ENCODE measurements at places on chromosomes 3 and 15.

- no peak for DNase-seq
Observed at GRCh38 chr15:77646104-77646694, 13.5 kb upstream of the LINGO1 start.

GRCh38 chr3:194579091-194579606, 54.1 kb downstream of the TMEM44 start:
- no peak for DNase-seq

DNA sequence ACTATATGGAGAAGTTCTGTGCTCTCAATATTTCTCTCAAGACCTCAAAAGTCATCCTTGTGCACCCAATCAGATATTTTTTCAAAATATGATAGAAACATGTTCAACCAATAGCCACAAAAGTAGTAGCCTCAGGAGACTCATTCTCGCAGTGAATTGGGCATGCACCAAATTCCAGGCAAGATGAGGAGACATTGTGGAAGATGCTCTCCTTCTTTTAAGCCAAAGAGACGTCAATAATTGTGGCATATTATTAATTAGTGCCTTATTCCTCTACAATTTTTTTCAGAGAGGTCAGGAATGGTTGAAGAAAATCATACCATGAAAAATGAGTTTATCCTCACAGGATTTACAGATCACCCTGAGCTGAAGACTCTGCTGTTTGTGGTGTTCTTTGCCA, at the start of gene OR5K2:
OR5K2 (plus strand) TSS at position 301 of the 400 bp plus-strand sequence; CDS start at position 301, 0 bp downstream.
- DNase-seq = no peak

- no peak for DNase-seq
Observed at GRCh38 chr3:133472242-133472641, 72.4 kb downstream of the BFSP2 start.

- no peak for DNase-seq
Observed at GRCh38 chr15:39427705-39428104, 153.2 kb upstream of the THBS1 start.

- DNase-seq = no peak
Observed at GRCh38 chr3:44862226-44862637, 520 bp downstream of the TMEM42 start.

DNA sequence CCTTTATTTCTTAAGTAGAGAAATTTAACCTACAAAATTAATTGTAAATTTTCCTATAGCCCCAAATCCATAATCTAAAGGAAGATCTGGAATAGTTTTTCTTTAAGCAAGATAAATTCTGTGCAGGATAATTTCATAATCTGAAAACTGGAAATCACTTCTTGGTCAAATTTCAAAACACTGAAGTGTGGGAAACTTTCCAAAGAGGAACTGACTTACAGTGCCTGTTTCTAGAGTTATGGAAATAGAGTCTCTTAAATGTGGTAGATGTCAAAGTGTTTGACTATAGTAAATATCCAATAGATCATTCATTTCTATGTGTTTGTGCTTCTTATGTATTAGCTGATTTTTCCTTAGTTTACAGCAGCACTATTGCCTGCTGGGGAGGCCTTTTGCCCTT, 1.6 kb upstream of the P2RY13 start:
- DNase-seq = no peak

DNA sequence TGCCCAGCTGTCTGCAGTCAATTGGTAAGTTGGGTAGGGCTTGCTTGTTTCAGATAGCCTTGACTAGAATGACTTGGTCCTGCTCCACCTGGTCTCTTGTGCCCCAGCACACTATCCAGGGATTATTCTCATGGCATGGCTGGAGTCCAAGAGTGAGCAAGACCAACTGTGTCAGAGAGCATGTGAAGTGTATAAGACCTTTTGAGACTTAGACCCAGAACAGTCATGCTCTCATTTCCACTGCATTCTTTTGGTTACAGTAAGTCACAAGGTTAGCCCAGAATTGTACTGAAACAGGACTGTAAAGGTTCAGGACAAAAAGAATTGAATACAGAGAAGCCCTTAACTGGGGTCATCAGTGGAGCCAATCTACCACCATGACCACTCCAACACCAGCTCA, 650.8 kb upstream of the ADAMTS9 start:
- no peak for DNase-seq

DNA sequence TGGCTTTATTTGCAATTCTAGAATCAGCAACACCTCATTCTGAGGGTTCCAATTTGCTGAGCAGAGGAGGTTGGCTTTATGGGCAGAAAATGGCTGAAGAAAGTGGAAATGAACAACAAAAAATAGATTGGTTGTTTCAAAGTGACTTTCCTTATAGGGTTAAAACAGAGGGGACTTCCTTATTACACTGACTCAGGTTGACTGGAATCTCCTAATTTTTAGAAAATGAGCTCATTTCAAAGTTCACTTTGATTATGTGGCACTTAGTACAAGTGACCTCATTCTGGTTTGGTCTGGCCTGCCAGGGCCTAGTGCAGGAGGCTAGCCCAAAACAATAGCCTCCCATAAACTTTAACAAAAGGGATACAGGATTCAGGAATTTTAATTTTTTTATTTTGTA, 41.4 kb downstream of the NFKBIZ start:
- no peak for DNase-seq

DNA sequence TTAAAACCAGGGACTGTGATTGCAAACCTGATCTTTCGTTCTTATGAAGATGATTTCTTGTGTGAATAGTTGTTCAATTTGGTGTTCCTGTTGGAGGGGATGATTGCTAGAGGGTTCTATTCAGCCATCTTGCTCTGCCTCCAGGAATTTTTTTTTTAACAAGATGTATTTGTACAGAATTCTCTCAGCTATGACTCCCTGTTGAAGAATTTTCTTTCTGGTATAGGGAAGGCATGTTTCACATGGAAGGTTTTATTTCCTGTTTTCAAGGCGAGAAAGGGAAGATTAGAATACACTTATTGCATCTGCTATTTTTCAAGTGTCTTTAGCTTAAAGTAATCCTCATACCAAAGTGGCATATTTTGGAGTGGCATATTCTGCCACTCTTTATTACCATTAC, 5.6 kb upstream of the LRRC34 start:
- no peak for DNase-seq

- DNase-seq = no peak
Observed at GRCh38 chr3:32959371-32959770, 7.9 kb downstream of the CCR4 start.

- DNase-seq = no peak
Observed at GRCh38 chr3:89685731-89686130, 578.3 kb downstream of the EPHA3 start.

- no peak for DNase-seq
Observed at GRCh38 chr3:109548192-109548938, 211.0 kb upstream of the DPPA4 start.

DNA sequence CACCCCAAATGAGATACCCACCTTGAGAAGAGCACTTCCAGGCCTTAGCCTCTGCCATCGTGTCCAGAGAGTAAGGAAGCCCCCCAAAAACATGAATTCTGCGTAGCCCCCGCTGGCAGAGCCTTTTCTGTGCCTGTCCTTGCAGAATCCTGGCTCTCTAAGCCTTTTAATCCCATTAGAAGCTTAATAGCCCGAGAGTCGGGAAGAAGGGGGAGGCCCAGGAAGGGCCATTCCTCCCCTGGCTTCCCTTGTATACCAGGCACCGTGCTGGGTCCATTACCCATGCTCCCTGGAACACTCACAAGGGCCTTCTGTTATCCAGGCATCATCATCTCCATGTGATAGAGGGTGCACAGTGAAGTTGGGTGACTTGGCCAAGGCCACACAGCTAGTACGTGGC, 7.1 kb downstream of the SPTBN5 start:
- DNase-seq = no peak

DNA sequence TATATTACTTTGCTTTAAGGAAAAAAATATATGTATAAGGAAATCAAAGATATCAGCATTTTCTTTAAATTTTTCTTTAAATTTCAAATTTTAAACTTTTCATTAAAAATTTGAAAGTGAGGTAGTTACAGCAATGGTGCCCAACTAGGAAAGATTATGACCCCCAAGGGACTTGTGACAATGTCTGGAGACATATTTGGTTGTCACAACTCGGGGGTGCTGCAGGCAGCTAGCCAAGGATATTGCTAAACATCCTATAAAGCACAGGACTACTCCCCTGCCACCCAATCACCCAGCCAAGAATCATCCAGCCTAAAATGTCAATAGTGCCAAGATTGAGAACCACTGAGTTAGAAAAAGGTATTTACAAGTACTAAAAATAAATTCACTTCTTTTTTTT, 57.3 kb downstream of the SLC4A7 start:
- no peak for DNase-seq

- no peak for DNase-seq
Observed at GRCh38 chr3:97815149-97815917, 6.5 kb upstream of the CRYBG3 start.

DNA sequence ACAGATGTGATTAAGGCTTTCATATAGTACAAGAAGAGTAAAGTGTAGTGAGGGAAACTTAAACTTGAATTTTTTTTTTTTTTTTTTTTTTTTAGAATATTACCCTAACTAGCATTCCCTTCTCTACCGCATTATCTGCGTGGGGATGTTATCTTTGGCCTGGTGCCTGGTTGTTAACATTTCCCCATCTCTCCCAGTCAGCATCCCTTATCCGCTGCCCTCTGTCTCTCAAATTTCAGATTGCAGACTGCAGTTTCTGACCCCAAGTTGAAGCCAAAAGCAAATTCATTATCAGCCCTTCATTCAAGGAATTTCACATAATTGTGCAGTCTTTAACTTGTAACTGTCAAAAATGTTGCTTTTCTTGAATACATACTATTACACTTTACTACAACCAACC, 353.0 kb downstream of the PLOD2 start:
- DNase-seq = no peak

DNA sequence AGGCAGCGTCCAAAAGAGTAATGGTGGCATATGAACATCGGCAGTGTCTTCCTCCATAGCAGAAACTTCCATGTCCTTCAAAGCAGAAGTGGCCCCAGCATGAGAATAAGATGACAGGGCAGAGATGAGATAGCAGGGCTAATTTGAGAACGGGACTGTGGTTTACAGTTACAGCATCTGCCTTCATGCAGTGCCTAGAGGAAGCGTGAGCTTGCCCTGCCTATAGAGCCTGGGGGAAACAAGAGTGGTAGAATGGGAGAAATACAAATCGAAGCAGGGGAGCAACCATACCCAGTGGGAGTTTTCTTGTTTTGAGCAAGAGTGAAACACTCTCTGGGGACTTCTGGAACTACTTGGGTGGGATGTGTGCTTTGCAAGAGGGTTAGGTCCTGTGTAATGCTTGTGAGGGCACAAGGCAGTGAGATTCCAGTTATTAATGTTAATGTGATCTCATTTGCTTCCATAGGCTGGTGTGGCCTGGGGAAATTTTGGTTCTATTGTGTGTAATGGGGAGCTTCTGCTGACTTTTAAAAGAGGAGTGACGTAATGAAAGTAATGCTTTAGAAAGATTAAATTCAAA, 616.9 kb downstream of the ZIC1 start:
- DNase-seq = no peak

DNA sequence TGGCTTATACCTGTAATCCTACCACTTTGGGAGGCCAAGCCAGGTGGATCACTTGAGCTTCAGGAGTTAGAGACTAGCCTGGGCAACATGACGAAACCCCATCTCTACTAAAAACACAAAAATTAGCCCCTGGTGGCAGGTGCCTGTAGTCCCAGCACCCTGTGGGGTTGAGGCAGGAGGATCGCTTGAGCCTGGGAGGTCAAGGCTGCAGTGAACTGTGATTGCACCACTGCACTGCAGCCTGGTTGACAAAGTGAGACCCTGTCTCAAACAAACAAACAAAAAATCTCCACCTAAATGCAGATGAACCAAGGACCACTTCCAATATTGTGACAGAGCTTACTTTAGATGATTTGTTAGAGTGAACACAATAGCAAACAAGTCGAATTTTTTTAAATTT, 53.7 kb downstream of the TP53BP1 start:
- no peak for DNase-seq

DNA sequence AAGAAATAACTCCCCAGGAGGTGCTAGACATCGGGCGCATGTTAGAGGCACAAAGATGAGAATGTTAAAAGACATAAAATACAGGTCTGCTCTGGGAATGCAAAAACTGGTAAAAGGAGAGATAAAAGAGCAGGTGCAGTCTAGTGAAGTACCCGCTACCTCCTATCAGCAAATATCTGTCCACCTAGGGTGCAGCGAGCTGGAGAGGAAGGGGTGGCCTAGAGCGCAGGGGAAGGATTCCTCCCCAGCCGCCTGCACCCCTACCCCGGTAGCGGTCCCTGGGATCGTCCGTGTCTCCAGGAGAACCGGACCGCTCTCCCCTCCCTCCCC, 237 bp upstream of the ZNF662 start:
- DNase-seq = no peak

DNA sequence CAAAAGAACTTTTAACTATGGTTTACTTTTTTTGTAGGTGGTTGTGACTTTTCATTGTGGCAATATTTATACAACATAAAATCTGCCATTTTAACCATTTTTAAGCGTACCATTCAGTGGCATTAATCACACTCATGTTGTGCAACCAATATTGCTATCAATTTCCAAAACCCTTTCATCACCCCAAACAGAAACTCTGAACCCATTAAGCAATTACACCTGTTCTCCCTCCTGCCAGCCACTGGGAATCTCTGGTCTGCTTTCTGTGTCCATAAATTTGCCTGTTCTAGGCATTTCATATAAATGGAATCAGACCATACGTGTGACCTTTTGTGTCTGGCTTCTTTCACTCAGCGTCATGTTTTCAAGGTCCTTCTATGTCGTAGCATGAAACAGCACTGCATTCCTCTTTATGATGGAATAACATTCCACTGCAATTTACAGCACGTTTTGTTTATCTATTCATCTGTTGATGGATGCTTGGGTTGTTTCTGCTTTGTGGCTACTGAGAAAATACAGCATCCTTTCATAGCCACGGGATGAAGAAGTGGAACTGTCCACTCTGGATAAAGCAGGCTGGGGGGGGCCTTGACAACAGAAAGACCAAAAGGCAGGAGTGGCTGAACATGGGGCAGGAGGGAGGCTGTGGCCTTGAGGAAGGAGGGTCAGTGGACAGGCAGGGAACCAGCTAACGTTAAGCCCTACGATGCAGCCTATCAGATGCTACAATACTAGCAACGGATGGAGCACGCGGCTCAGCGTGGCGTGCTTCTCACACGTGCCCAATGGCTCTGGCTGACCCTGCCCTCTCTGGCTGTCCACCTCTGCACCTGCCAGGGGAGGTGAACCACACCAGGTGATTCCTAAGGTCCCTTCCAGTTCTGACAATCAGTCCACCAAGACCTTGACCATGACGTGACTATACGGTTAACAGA, 110.9 kb downstream of the SEC22A start:
- DNase-seq = no peak

DNA sequence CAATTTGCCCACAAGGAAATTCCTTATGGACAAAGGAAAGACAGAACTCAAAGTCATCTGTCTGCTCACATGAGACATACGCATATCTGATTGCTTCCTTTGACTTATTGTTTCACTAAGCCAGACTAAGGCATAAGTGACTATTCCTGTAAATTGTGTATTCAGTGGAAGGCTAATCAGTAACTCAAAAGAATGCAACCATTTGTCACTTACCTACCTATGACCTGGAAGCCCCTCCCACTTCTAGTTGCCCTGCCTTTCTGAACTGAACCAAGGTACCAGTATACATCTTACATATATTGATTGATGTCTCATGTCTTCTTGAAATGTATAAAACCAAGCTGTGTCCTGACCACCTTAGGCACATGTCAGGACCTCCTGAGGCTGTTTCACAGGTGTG, 53.5 kb upstream of the PROK2 start:
- DNase-seq = no peak
